ENCODE measurements at places on chromosomes 4 and X.

DNA sequence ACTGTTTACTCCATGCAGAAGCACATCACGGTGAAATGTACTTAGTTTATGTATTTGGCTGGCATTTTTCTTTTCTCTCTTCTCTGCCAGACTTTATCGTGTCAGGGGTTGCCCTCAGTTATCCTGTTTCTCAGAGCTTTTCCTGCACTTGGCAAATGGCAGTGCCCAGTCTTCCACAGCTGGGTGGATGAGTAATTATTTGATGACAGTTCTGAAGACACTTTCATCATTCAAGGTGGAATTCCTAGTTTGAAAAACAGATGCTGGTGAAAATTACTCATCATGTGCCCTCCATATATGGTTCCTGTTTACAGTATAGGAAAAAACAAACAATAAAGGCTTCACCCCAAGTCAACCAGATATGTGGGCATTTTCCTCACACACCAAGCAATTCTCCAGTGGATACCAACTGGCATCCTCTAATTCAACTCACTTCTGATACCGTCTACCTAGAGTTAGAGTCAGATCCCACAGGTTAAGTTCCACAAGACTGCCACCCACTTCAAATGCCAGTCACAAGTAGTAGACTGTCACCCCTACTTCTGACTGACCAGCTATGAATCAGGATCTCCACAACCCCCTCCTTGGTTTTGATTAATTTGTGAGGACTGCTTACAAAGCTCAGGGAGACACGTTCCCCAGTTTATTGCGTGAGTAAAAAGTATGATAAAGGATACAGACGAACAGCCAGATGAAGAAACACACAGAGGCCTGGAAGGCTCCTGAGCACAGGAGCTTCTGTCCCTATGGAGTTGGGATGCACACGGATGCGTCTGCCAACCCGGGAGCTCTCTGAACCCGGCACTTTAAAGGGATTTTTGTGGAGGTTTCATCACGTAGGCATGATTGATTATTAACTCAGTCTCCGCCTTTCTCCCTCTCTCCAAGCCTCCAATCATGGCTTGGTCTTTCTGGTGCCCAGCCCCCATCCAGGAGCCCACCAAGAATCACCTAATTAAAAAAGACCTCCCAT lies 72.9 kb downstream of the CLDN34 start:
- DNase-seq = no peak

DNA sequence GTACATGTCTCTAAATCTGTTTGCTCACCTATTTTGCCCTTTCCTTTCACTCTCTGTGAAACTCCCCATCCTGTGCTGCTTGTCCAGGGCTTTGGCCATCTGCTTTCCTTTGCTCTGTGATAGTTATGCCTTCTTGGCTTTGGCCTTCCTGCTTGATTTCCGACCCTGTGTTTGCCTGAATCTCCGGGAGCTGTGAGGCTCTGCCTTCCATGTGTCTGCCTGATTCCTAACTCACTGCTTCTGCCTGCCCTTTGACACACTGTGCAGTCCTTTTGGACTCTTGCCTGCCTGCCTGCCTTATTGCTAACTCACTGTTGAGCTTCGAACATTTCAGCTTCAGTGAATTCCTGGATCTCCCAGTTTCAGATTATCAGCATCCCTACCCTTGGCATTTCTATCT lies 143.1 kb downstream of the C4orf33 start:
- DNase-seq = no peak

DNA sequence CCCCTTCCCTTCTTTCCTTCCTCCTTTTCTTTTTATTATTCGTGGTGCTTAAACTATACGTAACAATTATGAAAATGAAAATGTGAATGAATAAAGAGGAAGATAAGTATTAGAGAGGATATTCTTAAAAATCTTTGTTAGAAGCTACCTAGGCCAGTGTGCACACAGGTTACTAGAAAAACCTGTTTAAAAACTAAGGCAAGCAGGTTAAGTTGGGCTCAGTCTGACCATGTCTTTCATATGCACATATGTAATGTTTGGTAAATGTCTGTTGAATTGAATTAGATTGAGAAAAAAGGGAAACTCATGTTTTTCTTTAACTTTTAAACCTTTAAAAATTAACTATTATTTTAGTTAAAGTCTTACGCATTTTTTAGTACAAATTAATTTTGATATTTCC lies 7.8 kb downstream of the SHROOM3 start:
- DNase-seq = no peak

GRCh38 chr4:182582245-182582644 lies 334.9 kb downstream of the DCTD start:
- no peak for DNase-seq

GRCh38 chr4:39713691-39714090 lies 15.8 kb downstream of the UBE2K start:
- no peak for DNase-seq

DNA sequence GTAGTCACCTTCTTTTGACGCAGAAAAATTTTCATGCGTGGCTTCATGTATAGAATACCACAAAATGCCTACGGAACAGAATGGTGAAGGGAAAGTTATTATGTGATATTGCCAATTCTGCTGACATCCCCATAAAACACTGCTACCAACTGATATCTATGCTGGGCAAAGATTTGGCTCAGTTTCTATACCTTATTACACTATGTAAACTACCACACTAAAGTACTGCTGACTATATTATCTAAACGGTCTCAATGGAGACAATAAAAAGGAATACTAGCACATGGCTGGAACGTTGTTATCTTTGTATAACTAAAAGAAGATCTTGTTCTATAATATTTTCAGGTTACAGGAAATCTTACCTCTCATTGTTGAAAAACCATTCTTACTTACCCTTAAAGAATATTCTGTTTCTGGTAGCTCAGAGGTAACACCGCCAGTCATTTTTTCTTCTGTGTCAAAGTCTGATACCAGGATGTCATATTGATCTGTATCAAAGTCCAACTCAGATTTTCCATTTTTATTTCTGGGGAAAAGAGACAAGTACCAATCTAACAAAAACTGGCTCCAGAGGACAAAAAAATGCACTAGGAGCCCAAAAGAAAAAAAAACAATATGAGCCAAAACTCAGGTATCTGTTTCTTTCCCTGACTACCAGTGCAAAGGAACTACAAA lies 18.9 kb downstream of the MORC4 start:
- no peak for DNase-seq

GRCh38 chrX:40055495-40055894 lies 42.3 kb downstream of the BCOR start:
- no peak for DNase-seq

DNA sequence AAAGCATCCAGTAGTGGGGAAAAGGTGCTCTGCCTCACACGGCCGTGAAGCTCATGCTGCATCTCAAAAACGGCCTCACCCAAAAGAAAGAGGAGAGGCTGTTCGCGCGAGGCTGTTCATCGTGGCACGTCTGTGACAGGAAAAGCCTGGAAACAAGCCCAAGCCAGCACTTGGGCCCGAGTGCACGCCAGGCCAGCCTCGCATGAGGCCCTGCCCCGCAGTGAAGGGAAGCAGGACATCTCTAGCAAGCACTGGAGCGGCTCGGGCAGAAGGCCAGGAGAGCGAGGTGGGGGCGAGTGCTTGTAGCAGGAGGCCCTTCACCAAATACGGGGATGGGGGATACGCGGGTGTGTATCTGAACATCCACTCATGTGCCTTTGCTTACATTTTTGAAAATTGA lies 39.9 kb upstream of the MXD4 start:
- no peak for DNase-seq

GRCh38 chr4:90572996-90573395 lies 445.8 kb downstream of the CCSER1 start:
- DNase-seq = no peak

- DNase-seq = no peak
Measured at GRCh38 chr4:39613093-39613656, 25.5 kb downstream of the SMIM14 start.

GRCh38 chr4:143215873-143216272 lies 31.2 kb downstream of the USP38 start:
- no peak for DNase-seq

DNA sequence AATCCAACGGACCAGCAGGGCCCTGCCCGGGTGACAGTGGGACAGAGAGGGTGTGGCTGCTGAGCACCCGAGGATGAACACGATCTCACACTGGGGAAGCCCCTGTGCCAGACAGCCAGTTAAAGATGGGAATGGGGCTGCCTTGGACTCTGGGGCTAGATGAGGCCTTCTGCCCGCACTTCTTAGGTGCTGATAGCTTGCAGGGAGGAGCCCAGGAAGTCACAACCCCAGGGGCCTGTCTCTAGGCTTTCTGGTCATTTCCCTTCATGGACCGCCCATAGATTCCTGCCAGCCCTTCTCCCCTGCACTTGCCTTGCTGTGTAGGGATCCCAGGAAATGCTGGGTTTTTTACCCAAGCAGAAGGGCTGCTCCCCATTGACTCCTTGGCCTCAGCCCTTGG lies 6.2 kb downstream of the ZNF275 start:
- DNase-seq = no peak

All from caudate nucleus (tissue), 63 donors.